NCI-H1436 (cell line): ENCODE measurements at places on chromosomes 11 and 22.
A peak's percentile ranks its signal among the peaks of the same experiment; 100 is the strongest.

DNA sequence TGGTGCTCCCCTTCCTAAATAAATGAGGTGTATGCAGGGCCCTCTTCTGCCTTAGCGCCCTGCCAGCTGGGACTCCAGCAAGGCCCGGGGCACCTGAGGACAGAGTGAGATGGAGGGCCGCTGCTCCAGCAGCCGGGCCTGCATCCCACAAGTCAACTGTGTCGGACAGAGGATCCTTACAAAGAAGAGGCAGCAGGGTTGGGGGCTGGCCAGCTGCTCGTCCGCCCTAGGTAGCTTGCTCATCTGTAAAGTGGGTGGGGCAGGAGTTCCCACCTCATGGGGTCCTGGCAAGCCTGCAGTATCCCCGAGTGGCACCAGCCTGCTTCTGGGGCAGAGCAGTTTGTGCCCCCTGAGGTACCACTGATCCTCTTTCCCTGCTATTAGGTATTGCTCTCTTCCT lies 7.6 kb downstream of the TMEM121B start:
- DNase-seq = no peak

- DNase-seq = no peak
Observed at GRCh38 chr11:123299721-123300120, 104.7 kb upstream of the CLMP start.

DNA sequence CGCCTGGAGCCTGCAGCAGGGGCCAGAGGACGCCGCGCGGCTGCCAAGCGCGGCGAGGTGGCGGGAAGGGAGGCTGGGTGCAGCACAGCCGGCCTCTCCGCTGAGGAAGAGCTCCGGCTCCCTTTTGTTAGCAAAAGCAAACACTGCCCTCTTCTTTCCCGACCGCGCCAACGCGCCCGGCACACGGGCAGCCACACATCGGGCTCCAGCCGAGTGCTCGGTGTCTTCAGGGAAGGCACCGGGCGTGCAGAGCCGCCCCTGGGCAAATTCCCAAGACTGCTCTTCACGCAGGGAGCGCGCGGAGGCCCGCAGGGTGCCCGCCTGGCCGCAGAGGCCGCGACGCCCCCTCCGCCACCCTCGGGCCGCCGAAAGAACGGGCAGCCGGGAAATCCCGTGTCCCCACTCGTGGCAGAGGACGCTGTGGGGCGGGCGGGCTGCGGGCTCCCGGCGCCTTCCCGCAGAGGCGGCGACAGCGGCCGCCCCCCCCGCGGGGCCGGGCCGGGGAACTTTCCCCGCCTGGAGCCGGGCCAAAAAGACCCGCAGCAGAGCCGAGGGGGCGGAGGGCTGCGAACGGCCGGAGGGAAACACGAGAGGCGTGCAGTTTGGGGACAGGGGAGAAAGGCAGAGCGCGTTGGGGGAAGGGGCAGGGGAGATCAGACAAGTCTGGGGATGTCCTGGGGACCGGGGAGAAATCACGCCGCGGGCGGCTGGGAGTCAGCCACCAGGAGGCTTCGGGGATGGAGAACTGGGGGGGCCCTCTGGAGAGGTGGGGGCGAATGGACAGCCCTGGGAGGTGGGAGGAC lies 931 bp downstream of the CADM1 start:
- peak; percentile 37 for DNase-seq

GRCh38 chr11:28461846-28462245 lies 353.7 kb downstream of the METTL15 start:
- no peak for DNase-seq

GRCh38 chr22:46417769-46418168 lies 82.3 kb downstream of the TRMU start:
- DNase-seq = no peak

DNA sequence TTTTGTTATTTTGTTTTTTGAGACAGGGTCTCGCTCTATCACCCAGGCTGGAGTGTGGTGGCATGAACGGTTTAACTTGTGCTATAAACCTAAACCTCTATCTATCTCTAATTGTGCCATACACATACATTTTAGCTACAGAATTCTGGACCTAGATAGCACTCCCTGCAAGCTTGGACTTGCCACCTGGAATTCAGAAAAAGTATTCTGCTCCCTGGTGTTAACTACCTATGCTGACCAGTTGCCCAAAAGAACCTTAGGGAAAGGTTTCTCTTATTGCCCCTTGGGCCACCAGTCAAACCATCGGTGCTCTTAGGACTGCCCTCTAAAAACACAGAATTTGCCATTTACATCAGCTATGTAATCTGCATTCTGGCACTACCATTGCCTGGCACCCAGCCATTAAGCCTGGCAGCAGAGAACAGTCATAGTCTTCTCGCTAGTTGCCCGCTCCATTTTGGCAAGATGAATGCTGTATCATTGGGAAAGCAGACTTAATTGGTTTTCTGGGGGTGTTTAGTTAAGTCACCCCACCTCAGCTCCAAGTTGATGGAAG lies 55.3 kb downstream of the ETS1 start:
- no peak for DNase-seq

DNA sequence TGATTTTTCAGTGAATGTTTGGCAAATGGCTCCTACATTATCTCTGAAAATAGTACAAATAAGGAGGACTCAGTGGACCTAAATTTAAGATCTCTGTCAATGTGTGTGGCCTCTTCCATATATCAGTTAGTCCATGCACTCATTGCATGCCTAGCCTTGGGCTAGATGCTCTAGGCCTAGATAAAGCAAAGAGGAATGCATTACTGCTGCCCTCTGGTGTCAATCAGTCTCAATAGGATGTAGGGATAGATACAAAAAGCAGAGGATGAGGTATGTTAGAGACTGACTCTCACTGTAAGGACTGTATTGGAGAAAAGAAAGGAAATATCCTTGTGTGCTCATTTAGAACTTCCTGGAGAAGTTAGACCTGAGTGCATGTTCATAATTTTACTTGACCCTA lies 42.0 kb downstream of the MS4A2 start:
- DNase-seq = no peak

DNA sequence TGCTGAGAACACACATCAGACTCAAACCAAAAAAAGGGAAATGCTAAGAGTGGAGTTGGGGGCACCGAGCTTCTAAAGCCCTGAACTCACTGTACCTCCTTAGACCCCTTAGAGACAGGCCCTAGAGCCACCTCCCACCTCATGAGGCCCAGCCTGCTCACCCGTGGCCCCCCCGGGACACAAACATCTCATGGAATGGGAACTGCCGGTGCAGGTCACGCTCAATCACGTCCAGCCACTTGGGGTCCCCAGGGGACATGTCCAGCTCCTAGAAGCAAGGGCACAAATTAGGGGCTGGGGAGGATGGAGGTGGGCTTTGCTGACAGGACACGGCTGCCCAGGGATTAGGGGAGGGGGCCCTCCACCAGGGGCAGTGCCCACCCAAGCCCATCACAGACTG lies 6.3 kb upstream of the CASTOR1 start:
- DNase-seq = no peak
